Right renal cortex interstitium (tissue), 3 donors: ENCODE measurements at places on chromosomes 1 and 21.

DNA sequence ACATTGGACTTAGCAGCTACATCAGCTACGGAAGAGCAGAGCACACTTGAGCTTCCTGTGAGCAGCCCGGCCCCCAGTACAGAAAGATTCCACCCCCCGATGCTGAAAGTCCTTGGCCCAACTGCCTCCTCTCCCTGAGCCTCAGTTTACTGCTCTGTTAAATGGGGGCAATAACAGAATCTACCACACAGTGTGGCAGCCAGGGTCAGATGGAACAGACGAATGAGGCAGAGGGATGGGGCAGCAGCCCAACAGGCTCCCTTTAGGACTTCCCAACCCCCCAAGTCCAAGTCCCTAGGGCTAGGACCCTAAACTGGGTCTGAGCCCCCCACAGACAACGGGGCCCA lies 22.9 kb upstream of the C1QA start:
- DNase-seq, result no peak

DNA sequence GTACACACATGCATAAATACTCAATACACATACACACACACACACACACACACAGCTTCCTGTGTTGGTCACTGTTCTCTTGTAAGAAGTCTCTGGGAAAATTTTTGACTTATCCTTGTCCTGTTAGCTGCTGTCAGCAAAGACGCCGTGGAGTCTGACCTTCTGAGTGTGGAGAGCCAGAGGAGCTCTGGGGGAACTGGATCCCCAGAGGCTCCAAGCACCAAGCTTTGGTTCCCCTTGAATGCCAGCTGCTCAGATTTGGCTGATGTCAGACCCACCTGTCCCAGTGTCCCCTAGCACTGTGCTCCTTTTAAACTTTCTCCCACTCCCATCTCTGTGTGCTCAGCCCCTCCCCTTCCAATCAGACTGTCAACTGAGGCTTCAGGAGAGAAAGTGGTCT lies 319.1 kb downstream of the CAMTA1 start:
- DNase-seq, result no peak

GRCh38 chr21:44845418-44846223 lies 27.8 kb upstream of the SUMO3 start:
- no peak for DNase-seq

DNA sequence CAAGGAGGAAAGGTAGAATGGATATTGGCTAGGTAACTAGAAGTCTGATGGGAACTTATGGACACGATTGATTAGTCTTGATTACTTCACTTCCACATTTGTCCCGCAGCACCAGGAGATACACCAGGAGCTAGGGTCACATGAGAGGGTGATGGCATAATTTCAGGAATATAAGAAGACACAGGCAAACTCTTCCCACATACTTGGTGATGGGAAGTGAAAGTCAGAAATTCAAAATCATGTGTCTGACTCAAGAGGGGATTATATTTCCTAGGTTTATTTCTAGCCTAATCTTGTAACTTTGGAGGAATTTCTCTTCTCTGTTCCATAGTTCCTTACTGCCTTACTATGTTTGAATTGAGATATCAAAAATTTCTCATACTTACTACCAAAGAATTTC lies 185.0 kb downstream of the PBX1 start:
- no peak for DNase-seq

- no peak for DNase-seq
Measured at GRCh38 chr1:210099921-210100320, 132.7 kb upstream of the SERTAD4 start.

DNA sequence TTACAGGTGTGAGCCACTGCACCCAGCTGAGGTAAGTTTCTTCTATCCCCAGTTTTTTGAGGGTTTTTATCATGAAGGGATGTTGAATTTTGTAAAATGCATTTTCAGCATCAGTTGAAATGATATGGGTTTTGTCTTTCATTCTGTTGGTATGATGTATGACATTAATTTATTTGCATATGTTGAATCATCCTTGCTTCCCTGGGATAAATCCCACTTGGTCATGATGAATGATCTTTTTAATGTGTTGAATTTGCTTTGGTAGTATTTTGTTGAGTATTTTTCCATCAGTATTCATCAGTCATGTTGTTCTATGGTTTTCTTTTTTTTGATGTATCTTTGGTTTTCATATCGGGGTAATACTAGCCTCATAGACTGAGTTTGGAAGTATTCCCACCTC lies 141.0 kb downstream of the RPS6KC1 start:
- DNase-seq, result no peak

GRCh38 chr1:31214316-31215064 lies 25.2 kb downstream of the NKAIN1 start:
- no peak for DNase-seq

GRCh38 chr1:179038528-179039281 lies 13.0 kb downstream of the FAM20B start:
- no peak for DNase-seq
